Activated T-helper 1 cell treated with anti-CD3 and anti-CD28 coated beads, Interleukin-2, amount 50 U/mL, for 16 hours (primary cell): ENCODE measurements at places on chromosomes 4 and X.

GRCh38 chr4:99863804-99864203 lies 30.4 kb downstream of the LAMTOR3 start:
- no peak for DNase-seq

DNA sequence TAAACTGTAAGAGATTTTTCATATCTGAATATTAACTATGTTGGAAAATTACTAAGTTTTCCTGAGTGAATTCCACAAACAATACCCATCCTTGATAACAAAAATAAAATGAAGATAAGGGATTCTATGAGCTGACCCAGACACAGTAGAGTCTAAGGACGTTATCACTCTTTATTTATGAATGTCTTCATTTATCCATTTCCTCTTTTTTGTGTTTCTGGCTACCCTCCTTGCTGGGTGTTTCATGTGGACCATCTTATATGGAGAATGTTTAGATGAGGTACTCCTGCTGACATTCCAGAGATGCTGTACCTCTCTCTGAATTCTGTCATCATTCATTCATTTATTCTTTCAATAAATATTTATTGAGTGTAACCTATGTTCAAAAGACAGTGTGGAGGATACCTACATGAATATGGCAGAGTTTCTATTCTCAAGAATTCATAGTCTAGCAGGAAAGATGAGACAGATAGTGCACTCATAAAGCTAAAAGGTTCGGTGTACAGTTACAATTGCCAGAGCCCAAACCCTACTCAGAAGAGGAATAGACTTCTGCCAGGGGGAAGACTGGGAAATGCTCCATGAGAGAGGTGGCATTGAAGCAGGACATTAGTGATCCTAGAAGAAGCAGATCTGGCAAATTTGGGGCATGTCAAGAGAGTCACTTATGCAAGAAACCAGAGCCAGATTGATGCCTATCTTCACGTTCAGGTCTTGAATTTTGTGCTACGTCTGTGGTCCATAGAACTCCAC lies 195.8 kb downstream of the MAML3 start:
- no peak for DNase-seq

DNA sequence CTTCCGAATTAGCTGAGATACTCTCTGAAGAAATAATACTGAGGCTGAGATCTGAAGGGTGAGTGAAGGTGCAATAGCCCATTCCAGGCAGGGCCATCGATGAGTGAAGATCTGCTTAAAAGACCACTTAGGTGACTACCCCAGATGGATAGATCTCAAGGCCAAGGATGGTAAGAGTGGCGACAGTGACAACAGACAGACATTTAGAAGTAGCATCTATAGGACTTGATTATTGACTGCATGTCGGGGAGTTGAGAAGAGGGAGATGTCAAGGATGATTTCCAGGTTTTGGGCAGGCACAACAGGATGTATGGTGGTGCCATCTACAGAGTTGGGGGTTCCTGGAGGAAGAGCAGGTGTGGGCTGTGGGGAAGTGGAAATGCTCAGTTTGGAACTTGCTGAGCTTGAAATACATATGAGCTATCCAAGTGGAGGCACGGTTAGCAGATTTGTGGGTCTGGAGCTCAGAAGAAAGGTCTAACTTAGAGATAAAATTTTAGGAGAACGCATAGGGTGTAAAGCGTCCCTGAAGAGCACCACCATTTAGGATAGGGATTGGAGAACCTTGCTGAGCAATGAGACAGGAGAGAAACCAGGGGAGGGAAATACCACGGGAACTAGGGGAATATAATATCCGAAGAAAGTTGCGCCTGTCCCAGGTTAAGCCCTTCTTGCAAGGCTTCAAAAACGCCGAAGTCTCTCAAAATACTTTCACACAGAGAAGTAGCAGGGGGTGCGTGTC lies 688 bp downstream of the UFSP2 start:
- no peak for DNase-seq

DNA sequence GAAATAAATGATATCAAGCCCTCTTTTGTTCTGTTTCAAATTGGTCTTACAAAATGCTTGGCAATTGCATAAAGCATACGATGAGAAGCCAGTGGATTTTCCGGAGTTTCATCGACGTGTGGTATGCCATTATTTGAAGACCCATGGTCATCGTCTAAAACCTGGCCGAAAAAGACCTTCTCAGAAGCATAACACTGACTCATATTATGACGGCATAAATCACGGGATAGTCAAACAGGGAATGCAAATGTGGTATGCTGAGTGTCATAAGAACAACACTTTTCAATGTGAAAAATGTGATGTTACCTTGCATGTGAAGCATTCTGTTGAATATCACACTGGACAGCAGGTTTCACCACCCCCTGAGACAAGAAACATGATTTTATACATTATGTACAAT lies 695.2 kb downstream of the GRXCR1 start:
- DNase-seq = no peak

- DNase-seq = no peak
Observed at GRCh38 chr4:16253127-16253960, 27.1 kb upstream of the TAPT1 start.

GRCh38 chr4:137370206-137370633 lies 162.1 kb downstream of the PCDH18 start:
- DNase-seq = no peak

DNA sequence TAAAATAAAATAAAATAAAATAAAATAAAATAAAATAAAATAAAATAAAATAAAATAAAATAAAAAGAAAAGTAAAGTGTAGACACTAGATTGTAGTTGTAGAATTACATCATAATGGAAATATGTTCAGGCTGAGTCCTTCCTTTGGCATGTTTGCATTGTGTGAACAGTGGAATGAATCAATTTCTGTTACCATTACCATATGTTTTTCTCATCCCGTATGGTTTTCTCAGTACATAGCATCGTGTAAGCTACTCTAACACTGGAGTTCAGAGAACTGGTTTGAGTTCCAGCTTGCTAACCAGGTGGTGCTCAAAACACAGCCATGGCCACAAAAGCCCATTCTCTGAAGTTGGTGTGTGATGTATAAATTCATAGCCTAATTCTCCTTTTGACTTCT lies 45.9 kb downstream of the USP11 start:
- DNase-seq = no peak

DNA sequence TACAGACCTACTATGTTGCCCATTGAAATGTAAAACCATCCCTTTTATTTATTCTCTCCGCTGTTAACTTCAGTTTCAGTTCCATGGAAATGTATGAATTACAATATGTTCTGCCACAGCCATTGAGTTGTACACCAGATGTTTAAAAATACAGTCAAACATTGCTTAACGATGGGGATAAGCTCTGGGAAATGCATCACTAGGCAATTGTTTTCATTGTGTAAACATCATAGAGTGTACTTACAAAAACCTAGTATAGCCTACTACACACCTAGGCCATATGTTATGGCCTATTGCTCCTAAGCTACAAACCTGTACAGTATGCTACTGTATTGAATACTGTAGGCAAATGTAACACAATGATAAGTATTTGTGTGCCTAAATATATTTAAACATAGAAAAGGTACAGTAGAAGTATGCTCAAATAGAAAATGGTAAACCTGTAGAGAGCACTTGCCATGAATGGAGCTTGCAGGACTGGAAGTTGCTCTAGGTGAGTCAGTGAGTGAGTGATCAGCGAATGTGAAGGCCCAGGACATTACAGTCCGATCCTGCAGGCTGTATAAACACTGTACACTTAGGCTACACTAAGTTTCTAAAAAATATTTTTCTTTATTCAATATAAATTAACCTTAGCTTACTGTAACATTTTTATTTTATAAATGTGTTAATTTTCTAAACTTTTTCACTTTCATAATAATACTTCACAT lies 2.7 kb upstream of the PF4V1 start:
- DNase-seq = no peak

GRCh38 chr4:176616151-176616550 lies 176.6 kb downstream of the VEGFC start:
- no peak for DNase-seq

GRCh38 chrX:130419263-130419662 lies 17.5 kb downstream of the RBMX2 start:
- DNase-seq = no peak

GRCh38 chrX:74023203-74023602 lies 280.8 kb upstream of the ZCCHC13 start:
- no peak for DNase-seq

DNA sequence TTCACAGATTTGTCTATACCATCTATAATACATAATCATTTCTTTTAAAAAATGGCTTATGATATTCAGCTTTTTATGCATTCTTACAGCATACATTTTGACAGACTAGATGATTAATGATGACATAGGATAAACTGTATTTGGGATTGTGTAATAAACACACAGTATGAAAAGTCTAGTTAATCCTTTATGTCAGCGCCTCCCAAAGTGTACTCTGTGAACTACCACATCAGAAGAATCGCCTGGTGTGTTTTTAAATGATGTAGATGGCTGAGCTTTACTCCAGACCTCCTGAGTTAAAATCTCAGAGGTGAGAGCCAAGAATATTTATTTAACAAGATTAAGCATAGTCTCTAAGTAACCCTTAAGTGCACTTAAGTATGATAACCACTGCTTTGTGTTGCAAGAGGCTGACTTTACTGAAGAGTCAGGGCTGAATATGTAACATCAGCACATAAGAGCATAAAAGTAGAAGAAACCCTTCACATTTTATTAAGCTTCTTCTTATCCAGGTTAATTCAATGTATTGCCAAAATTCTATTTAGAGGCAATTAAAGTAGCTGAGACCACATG lies 104.2 kb downstream of the ANK2 start:
- DNase-seq = no peak

GRCh38 chr4:8205749-8206611 lies 6.9 kb downstream of the SH3TC1 start:
- no peak for DNase-seq

DNA sequence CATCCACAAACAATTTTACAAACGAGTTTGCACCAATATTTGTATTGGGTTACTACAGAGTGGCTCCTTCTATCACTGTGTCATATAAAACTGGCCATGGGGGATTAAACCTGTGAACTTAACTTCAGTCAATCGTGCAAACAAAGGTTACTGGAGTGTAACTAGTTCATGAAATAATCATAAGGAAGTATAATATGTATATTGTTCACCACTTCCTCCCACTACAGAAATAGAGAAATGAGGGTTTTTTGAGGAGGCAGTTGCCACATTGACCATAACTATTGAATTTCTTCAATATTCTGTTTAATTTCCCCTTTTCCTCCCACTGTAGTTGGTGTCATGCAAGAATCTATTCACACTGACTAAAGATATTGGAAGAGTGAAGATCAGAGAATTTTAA lies at the start of gene GPR82:
Gene GPR82 (plus strand): TSS at position 356 of the 400 bp plus-strand sequence. CDS start 2,846 bp downstream, outside the sequence.
- DNase-seq = no peak

GRCh38 chrX:68945603-68946228 lies 116.9 kb downstream of the EFNB1 start:
- no peak for DNase-seq

DNA sequence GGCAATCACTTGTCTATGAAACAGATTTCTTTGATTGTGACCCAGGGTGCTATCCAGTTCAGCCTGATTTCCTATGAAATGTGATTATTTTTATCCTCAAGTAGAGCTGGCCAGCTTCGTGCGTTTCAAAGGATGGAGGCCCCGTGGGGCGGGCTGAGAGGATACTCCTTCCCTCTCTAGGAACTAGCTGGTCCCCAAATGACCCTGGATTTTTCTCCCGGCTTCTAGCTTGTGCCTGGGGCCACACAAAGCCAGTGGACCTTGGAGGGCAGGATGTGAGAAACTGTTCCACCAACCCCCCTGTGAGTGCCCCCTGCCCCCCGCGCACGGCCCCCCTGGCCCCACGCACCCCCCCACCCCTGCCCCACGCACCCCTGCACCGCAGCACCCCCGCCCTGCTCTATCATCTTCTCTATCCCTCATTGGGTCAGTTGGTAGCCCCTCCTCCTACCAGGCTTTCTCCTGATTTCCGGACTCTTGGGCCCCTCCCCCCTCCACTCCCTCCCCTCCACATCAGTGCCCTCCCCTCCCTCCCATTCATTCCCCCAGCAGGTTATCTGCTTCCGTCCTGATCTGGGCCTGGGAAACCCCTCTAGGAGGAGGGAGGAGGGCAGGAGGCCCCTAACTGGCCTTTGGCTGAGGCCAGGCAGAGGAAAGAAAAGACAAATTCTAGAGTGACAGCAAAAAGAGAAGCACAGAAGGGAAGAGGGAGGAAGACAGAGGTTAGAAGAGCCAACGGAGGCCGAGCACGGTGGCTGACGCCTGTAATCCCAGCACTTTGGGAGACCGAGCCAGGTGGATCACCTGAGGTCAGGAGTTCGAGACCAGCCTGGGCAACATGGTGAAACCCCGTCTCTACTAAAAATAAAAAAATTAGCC lies 3.3 kb downstream of the XPNPEP2 start:
- no peak for DNase-seq

- no peak for DNase-seq
Observed at GRCh38 chrX:130109429-130110378, 593 bp downstream of the ELF4 start.

GRCh38 chrX:13000301-13000811 lies 25.4 kb downstream of the TMSB4X start:
- DNase-seq = no peak

GRCh38 chrX:20231598-20231997 lies 35.1 kb downstream of the RPS6KA3 start:
- no peak for DNase-seq

DNA sequence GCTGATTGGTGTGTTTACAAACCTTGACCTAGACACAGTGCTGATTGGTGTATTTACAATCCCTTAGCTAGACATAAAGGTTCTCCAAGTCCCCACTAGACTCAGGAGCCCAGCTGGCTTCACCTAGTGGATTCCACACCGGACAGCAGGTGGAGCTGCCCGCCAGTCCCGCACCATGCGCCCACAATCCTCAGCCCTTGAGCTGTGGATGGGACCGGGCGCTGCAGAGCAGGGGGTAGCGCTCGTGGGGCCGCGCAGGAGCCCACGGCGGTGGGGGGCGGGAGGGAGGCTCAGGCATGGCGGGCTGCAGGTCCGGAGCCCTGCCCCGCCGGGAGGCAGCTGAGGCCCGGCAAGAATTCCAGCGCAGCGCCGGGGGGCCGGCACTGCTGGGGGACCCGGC lies 30.7 kb downstream of the MEPE start:
- DNase-seq = no peak

- DNase-seq = no peak
Observed at GRCh38 chrX:108223585-108223984, 132.0 kb downstream of the ATG4A start.

- peak; percentile 27 for DNase-seq
Observed at GRCh38 chrX:81195712-81196111, 6.0 kb downstream of the HMGN5 start.

GRCh38 chr4:134328741-134329140 lies 127.2 kb upstream of the PABPC4L start:
- DNase-seq = no peak

GRCh38 chrX:55668084-55668483 lies 44.9 kb downstream of the FOXR2 start:
- DNase-seq = no peak

DNA sequence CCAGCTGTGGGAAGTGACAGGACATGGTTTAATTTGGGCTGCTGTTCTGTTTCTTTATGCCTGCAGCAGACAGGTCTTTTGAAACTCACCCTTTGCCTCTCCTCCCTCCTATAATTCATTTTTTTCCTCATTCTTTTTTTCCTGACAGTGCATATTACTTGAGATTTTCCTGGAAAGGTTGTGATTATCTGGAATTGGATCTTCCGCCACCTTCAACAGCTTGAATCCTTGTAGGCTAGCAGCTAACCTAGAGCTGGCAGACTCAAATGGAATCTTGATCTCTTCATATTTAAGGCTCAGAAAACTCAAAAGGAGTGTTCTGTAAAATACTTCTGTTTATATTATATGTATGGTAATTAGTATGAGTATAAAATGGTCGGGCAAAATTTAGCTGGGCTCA lies 49.3 kb upstream of the CLCN4 start:
- DNase-seq = no peak
